ENCODE measurements at places on chromosomes 3 and 15. TPM values are rescaled to one million over a fixed set of nuclear protein-coding genes. Genes with fewer than 3 reads are reported as not detected.

GUCA1C gene
- total RNA-seq, result not detected

ISLR gene
- 0.06 TPM for total RNA-seq

DNA sequence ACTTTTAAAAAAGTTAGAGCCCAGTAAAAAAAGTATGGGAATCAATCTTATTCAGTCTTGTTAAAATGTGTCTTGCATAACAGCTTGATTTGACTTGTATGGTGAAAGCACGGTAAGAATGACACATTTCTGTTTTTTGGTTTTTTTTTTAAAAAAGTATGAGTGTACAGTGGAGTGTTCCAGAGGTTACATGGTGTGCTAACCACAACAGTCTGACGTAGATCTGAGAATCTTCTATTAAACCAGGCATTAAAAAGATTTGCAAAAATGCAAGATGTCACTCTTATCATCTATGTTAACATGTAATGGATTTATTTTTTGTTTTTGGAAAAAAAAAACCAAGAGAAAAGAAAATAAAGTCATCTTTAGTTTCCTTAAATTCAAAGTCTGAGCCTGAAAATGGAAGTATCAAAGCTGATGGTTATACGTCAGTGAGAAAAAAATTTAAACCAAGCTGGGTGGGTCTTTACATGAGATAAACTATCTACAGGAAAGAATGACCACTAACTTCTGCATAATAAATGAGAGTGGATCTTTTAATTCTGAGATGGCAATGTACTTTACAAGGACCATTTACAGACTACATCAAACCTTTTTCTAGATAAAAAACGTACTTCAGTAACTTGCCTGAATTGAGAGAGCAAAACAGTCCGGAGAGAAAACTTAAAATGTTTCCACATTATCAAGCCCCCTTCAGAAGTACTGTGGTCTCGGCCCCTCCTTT, 1.6 kb downstream of the GABPB1 start:
- DNase-seq, result peak; percentile 44

DNA sequence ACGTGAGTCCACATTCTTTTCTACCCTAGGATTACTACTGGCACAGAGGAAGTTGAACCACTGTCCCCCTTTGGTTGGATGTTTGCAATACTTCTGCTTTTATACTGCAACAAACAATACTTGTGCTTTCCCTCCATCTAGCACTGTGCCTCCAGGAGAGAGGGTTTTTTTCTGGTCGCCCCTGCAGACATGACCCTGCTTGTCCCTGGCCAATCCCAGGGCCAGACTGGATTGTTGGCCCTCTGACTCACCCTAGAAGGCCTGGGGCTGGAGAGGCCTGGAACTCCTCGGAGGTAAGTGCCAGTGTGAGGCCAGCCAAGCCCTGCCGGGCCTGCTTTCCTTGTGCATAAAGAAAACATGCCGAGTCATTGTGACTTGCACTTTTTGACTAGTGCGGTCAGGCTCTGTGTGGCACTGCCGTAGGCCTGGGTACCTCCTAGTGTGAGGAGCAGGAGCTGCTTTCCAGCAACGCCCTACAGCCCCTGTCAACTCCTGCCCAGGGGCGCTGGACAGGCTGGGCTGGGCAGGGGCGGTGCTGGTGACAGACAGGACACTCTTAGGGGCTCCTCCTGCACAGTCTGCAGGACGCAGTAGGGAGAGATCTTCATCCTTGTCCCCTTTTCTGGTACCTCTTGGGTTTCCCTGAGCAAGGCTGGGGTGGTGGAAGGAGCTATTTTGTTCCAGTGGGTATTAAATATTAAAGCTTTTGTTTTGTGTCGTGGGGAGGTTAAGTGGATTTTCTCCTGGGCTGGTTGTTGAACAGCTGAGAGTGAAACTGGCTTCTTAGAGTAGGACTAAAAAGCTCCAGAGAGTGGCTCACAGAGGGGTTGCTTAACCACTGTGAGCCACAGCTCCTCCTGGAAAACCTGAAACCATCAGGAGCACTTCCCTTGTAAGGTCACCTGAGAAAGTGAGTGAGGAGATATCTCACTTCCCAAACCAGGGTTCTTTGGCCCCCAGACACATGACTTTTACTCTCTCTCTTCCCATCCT, 14.4 kb upstream of the TKT start:
- peak; percentile 99 for DNase-seq

DNA sequence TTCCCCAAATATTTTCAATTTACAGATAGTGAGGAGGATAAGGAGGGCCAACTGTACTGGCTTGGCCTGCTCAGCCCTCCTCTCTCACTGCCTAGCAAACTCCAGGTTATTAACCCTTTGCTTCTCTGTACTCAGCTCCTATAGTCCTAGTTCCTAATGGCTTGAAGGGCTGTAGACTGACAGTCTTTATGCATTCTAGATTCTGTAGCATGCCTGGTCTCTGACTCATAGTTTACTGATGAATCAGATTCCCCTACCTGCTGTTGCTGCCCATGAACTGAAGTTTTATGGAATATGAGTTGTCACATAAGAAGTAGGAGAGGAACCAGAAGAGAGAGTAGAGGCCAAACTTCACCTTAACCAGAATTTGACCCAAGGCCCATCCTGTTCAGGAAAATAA, 27.1 kb upstream of the MAP3K13 start:
- DNase-seq, result peak; percentile 21

Measured in H4 (cell line).